ENCODE measurements at places on chromosomes 1 and 21. TPM values are rescaled to one million over a fixed set of nuclear protein-coding genes. Genes with fewer than 3 reads are reported as not detected.

The PRRX1 gene
- total RNA-seq: not detected

- DNase-seq: no peak
Measured at GRCh38 chr1:183302452-183303322, 115.5 kb downstream of the NMNAT2 start.

- DNase-seq: no peak
Measured at GRCh38 chr1:63268876-63269275, 53.5 kb upstream of the FOXD3 start.

- DNase-seq: no peak
Measured at GRCh38 chr1:17193222-17194132, 11.5 kb upstream of the PADI1 start.

The PGBD5 gene
- not detected for total RNA-seq

Data from activated T-helper 2 cell treated with anti-CD3 and anti-CD28 coated beads, Interferon-gamma antibody, Interleukin-2, Interleukin-4, amounts not matched to agents 10 μg/mL and 5 μg/mL and 100 μg/mL, durations not matched to agents 14 hours and 24 hours and 36 hours (primary cell).